ENCODE measurements at places on chromosomes 16 and 17.

DNA sequence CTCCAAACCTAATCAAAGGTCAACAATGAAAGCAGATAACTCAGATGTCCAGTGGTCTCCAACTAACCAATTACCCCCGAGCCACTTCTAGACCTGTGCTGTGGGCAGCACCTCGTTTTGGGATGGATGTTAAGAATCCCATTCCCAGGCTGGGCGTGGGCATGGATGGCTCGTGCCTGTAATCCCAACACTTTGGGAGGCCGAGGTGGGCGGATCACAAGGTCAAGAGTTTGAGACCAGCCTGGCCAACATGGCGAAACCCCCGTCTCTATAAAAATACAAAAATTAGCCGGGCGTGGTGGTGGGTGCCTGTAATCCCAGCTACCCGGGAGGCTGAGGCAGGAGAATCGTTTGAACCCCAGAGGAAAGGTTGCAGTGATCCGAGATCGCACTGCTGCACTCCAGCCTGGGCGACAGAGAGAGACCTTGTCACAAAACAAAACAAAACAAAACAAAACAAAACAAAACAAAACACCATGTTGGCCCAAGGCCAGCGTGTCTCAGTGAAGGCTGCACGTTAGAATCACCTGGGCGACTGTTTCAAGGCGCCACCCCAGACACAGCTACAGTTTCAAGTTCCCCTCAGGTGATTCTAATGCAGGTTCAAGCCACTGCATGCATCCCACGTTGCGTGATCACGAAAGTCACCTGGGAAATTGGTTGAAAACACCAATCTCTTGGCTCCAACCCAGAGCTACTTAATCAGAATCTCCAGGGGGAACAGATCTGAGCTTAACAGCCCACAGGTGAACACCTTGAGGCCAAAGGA is 21.3 kb downstream of the COX4I1 start:
- DNase-seq = no peak

- DNase-seq = no peak
These were observed 776 bp upstream of the TMEM219 start for GRCh38 chr16:29961127-29961478.

DNA sequence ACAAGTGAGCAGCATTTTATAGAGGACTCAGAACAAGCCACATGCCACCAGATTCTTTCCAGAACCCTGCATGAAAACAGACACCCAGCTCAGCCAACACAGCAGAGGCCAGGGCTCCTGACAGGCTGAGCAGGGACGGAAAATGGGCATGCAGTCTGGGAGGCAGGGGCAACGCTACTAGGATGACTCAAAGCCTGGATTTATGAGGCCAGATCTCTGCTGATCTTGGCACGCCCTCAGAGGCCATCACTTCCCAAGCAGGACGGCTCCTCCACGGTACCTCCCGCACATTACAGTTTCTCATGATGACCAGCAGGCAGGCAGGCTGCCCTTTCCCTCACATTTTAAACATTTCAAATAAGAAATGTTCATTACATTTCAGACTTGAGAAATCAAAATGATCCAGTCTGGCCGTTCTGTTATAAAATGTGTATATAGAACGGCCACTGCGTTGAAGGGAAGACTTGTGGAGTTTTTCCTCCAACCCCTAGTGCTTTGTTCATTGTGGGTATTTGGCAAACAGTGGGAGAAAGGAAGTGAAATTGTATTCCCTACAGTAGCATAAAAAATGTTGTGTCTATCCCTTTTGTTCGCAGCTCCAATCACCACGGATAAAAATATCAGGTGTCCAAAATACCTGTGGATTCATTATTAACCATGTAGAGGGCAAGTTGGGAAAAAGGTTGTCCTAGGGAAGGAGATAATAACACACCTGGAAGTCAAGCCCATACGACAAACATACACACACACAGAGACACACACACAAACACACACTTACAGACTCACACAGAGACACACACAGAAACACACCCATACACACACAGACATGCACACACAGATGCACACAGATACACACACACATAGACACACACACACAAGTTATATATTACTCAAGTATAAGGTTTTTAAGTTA is 64.8 kb upstream of the ADAMTS18 start:
- peak; percentile 3 for DNase-seq

GRCh38 chr17:46057366-46057765 is 58.3 kb downstream of the STH start:
- no peak for DNase-seq

DNA sequence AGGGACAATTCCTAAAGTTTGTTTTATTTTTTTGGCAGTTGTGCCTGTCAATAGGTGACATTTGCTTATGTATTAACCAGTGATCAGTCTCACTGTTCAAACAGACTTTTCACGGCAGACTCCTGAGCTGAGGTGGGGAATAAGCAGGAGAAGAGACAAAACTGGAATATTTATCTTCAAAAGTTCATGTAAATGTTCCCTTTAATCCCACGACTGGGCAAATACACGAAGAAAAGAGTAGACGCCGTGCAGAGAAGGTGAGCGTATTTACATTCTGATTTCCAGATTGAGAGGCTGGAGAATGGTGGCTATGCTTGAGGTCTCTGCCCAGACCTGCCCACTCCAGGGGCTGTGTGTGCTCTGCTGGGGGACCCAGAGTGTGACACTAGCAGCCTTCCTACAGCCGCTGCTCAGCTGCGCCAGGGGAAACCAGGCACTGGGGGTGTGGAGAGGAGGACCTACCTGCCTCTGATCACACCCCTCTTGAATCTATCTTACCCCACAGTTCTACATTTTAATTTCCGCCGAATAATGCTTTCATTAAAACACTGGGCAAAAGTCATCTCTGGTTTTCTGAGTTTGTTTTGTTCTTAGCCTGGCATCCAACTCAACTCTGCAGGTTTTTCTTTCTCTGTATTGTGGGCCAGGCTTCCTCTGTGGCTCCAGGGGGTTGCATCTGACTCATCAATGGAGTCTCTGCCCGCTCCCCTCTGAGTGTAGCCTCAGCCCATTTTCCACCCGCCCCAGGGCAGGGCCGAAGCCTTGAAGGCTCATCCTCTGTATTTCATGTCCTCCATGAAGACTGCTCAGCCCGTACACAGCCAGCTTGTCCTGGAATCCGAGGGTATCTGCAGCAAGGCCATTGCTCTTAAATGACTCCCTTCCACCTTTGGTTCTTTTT is 237.1 kb downstream of the NTN1 start:
- no peak for DNase-seq

DNA sequence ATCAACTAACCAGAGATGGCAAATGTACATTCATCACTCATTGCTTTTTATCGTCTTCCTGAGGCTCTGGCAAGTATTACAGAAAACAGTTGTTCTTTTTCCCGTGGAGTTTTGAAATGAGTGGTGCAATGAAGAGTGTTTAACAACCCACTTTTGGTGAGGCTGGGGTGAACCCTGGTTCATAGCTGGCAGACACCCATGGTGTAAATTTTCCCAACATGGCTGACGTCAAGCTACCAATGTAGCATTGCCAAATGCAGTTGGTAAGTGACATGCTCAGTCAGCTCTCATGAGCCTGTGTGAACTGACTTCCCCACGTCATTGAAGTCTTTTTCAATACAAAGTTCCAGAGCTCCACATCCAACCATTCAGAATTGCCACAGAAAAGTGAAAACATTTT is 386.2 kb downstream of the TMEM114 start:
- no peak for DNase-seq

DNA sequence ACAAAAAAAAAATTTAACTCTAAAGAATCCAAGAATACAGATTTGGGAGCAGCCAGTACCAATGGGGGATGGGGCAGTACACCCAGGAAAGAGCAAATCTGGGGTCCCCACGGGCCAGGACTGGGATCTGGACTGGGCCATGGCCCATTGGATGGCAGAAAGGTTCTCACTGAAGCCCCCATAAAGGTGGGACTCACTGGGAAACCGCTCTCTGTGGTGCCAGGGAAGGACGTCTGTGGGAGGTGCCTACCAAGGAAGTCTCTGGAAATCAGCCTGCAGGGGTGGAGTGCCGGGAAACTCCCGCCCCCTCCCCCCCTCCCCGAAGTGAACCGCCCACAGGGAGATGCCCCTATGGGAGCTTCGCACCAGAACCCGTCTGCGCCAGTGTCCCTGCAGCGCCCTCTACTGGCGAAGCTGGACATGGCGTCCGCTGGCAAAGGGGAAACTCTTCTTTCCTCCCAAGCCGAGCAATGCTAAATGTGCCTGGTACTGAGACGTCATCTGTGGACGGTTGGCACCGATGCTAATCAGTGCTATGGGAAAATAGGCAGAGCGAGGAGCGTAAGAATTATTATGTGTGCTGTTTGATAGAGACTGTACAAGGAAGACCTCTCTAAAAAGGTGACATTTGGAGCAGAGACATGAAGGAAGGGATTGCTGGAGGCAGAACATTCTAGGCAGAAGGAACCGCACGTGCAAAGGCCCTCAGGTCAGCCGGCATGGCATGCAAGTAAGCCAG is 671.1 kb downstream of the WWOX start:
- DNase-seq = peak; percentile 20

GRCh38 chr16:46753015-46753414 is 4.9 kb upstream of the MYLK3 start:
- no peak for DNase-seq

DNA sequence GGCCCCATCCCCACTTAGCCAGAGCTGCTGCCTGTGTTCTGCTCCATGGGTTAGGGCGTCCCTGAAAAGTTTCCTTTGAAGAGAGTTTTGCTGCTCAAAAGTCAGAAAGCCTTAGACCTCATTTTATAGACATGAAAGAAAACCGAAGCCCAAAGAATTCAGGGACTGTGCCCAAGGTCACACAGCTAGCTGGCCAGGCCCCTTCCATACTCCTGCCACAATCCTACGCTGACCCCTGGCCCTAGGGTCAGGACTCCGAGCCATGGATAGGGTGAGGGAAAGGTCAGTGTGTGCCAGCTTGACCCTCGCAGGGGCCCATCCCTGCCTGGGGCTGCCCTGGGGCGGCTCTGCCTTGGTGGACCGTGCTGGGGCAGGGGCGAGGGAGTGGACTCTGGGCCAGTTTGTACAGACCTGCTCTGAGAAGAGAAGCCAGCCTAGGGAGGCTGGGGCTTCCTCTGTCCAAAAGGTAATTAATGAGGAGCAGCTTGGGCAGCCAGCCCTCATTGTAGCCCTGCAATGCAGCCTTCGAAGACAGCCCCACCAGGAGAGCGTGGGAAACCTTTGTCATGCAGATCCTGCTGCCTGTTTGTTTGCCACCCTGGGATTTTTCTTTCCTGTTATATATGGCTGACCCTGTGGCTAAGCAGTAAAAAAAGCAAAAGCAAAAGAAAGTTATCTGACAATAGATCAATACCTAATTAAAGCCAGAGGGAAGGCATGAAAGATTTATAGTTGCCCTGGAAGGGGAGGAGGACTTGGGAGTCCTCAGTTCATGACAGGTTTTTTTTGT is 37.4 kb downstream of the RHBDL3 start:
- no peak for DNase-seq

DNA sequence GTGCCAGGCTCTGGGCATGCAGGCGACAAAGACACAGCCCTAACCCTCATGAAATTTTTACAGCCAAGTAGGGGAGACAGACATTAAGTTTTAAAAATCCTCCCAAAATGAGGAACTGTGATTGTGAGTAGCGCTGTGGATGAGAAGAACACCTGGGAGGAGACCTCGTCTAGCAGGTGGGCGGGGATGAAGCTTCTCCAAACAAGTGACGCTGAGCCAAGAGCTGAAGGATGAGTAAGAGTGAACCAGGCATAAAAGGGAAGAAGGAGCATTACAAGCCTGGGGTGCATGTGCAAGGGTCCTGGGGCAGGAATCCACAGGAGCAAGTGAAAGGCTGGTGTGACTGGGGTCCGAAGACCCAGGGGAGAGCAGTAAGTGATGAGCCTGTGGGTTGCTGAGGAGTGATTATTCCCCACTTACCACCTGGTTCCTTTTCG is 149.4 kb upstream of the HS3ST2 start:
- no peak for DNase-seq

GRCh38 chr16:70753228-70753627 is 47.7 kb downstream of the VAC14 start:
- no peak for DNase-seq

DNA sequence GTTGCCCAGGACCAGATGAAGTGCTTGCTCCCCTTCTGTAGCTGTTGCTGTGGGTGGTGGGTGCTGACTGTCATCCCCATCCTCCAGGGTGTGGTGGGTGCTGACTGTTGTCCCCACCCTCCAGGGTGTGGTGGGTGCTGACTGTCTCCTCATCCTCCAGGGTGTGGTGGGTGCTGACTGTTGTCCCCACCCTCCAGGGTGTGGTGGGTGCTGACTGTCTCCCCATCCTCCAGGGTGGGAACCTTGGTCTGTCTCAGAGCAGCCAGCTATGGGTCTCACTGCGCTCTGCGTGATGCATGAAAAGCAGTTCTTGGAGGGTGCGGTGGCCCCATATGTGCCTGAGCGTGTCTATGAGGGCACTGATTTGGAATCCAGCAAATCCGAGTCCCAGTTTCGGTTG is 163.8 kb downstream of the RPTOR start:
- no peak for DNase-seq
